ENCODE measurements at places on chromosomes 6 and 20. TPM values are rescaled to one million over a fixed set of nuclear protein-coding genes. Genes with fewer than 3 reads are reported as not detected.

Gene ELOVL5
- polyA plus RNA-seq, result 190 TPM

Gene CPXM1
- 25.2 TPM for polyA plus RNA-seq

- H3K27me3 ChIP-seq, result no peaks in the 10 kb centered on the region
- H3K27ac ChIP-seq, result peak overlapping the region; percentile 77
- DNase-seq, result no peak
- H3K4me3 ChIP-seq, result peak overlapping the region; percentile 73
Observed at GRCh38 chr20:49811825-49812506, 662 bp upstream of the SLC9A8 start.

GRCh38 chr6:66128656-66129055, 421.6 kb upstream of the EYS start:
- H3K27ac ChIP-seq, result no peak overlapping the region
- no peaks in the 10 kb centered on the region for H3K4me1 ChIP-seq
- no peaks in the 10 kb centered on the region for H3K36me3 ChIP-seq
- DNase-seq, result no peak

DNA sequence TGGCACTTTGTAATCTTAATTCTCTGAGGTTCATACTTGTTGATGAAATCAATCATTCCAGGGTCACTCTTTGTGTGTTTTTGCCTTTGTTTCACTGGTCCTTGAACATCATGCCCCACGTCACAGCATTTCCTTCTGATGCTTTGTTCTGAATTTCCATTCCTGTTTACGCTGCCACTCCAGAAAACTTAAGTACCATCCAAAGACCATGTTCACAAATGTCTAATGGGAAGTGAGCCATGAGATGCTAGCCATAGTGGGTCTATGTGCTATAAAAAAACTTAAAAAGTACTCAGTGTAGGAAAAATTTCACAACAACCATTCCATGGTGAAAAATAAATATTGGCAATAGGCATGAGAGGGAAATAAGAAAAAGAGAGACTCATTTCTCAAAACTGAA, 232.0 kb downstream of the IBTK start:
- DNase-seq, result no peak
- H3K36me3 ChIP-seq, result no peaks in the 10 kb centered on the region
- peaks cover 16% of the 10 kb centered on the region for H3K4me1 ChIP-seq
- H3K4me3 ChIP-seq, result no peak overlapping the region
- H3K27me3 ChIP-seq, result no peaks in the 10 kb centered on the region

- H3K36me3 ChIP-seq, result no peaks in the 10 kb centered on the region
- H3K27me3 ChIP-seq, result no peaks in the 10 kb centered on the region
- H3K4me3 ChIP-seq, result no peak overlapping the region
- no peak for DNase-seq
- H3K27ac ChIP-seq, result no peak overlapping the region
Observed at GRCh38 chr6:282867-283416, 9.3 kb upstream of the DUSP22 start.

GRCh38 chr6:38739532-38739931, 24.4 kb downstream of the DNAH8 start:
- H3K36me3 ChIP-seq, result no peaks in the 10 kb centered on the region
- no peak overlapping the region for H3K27ac ChIP-seq
- H3K4me1 ChIP-seq, result no peaks in the 10 kb centered on the region
